ENCODE measurements at places on chromosomes 13 and 19.

DNA sequence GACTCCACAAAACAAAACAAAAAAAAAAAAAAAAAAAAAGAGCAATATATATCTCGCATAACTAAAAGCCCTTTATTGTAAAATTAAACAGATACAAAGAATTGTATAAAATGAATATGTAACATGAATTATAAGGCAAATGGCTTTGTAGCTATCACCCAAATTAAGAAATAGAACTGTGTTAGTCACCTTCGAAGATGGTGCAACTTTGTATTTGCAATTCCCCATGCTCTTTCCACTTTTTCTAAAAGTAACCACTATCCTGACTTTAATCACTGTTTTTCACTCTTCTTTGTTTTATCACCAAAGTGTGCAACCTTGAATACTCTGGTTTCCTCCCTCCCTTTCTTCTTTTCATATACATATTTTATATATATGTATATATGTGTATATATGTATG, 57.1 kb upstream of the HTR2A start:
- DNase-seq = no peak

GRCh38 chr13:95560387-95560786, 7.9 kb downstream of the CLDN10 start:
- DNase-seq = no peak

DNA sequence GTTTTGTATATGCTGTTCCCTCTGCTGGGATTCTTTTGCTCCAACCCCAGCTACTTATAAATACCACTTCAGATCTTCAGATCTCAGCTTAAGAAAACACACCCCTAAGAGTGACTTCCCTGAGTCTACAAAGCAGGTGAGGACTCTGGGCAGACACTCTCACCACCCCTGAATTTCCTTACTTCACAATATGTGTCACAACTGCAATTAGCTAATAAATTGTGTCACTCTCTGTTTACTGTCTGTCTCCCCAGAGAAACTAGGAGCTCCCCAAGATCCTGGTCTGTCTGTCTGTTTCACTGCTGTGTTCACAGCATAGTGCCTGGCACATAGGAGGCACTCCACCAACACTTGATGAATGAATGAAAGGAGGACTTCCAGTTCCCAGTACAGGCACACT, 14.4 kb downstream of the CEBPA start:
- no peak for DNase-seq

DNA sequence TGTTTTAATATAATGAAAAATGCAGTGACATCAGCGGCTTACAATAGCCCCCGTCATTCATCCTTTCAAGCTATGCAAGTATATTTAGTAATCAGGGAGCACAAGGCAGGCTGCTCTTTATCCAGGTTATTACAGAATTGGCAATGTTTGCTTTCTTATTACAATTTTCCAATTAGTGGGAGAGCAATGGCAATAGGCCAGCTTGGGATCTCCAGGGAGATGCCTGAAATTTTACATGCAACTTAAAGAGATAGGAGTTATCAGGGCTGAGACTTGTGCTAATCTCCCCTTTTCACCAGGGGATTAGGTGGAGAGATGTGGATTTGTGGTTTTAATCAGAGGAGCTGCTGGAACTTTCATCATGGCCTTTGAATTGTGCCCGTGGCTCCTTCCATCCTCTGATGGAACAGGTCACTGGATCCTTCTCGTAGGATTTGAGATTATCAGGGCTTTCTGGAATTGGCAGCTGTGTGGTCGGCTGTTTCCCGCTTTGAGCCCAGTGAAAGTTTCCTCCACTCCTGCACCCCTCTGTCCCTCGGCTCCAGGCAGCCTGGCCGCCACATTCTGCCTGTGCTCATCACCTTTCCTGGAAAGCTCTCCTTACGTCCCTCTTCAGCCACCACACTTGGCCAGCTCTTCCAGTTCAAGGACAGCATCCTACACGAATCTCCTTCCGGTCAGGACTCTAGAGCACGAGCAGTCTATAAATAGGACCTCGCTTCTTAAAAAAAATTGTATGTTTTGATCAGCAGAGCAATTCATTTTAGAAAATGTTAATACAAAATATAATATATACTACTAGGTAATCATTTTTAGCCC, 47.0 kb downstream of the CBY2 start:
- DNase-seq = peak; percentile 46

- DNase-seq = no peak
Observed at GRCh38 chr13:83201506-83201905, 680.8 kb downstream of the SLITRK1 start.

GRCh38 chr13:72141855-72142519, 275.0 kb upstream of the DACH1 start:
- DNase-seq = peak; percentile 39

DNA sequence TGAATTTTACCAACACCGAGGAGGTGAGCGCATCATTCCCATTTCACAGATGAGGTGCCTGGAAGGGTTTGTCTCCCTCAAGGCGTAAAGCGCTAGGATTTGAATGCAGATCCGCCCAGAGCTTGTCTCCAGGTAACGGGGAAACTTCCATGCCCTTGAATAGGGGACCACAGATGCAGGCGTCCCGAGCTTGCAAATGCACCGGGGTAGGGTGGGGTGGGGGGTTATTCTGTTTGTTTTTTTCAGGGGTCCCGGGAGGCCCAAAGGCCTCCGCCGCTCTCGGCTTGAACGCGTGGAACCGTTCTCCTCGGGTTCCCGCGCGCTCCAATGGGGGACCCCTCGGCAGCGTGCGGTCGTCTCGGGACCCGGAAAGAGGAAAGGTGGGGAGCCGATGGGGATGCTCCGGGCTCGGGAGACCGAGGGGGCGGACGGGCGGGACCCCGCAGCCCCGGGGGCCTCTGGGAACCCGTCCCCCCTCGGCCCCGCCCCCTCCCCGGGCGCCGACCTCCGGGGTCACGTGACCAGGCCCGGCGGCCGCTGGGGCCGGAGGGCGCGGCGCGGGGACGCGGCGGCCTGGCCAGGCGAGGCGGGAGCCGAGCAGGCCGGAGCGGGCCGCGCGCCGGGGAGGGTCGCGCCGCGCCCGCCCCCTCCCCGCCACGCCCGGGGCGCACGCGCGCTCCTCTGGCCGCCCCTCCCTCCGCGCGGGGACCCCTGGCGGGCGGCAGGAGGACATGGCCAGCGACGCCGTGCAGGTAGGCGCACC, at the start of gene PKN1:
Gene PKN1, plus strand, starts transcription at position 516 of the 763 bp plus-strand sequence. Its CDS starts 216 bp downstream, at position 732.
- peak; percentile 84 for DNase-seq

- DNase-seq = no peak
Observed at GRCh38 chr13:62626771-62627170, 1211.1 kb upstream of the PCDH20 start.

- DNase-seq = no peak
Observed at GRCh38 chr13:97440598-97441170, 6.7 kb downstream of the RAP2A start.

All from eye (tissue), 1 donor.